ENCODE measurements at places on chromosomes 11 and 22.

- H3K4me3 ChIP-seq: no peak overlapping the region
- no peak overlapping the region for H3K27ac ChIP-seq
- DNase-seq: no peak
- peaks cover 38% of the 10 kb centered on the region for H3K36me3 ChIP-seq
- no peaks in the 10 kb centered on the region for H3K27me3 ChIP-seq
These were observed 55.9 kb downstream of the PPFIA1 start for GRCh38 chr11:70326365-70326811.

GRCh38 chr11:57709802-57710367 lies 2.1 kb downstream of the MED19 start:
- H3K27ac ChIP-seq: no peak overlapping the region
- H3K4me3 ChIP-seq: no peak overlapping the region
- peaks cover 40% of the 10 kb centered on the region for H3K4me1 ChIP-seq

DNA sequence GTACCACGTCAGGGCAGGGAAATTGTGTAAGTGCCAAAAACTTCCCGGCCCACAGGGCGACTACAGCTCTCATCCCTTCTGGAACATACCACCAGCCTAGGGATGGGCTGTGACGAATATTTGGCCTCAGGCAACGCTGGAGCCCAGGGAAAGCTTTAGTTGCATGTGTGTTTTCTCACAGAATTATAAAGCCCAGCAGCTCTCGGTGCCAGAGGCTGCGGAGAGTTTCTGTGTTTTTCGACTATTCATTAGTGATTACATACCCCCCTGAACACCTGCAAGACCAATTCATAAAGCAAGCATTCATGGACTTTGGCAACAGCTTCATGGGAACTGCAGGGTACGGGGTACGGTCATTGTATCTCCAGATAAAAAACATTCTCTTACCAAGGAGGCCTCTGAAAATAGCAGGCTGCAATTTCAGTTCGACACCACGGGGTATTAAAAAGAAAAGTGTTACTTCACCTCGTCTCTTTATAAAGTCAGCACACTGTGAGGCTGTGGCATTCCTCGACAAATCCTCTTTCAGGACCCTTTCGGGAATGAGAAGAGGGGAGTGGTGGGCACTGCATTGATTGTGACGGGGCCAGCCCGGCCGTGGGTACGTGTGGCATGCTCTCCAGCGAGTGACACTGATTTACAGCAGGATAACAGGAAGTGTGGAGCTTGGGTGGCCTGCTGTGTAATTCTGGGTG lies 243.6 kb upstream of the SORL1-AS1 start:
- H3K27me3 ChIP-seq: peaks cover 20% of the 10 kb centered on the region
- no peaks in the 10 kb centered on the region for H3K4me1 ChIP-seq
- no peak for DNase-seq
- H3K36me3 ChIP-seq: no peaks in the 10 kb centered on the region

DNA sequence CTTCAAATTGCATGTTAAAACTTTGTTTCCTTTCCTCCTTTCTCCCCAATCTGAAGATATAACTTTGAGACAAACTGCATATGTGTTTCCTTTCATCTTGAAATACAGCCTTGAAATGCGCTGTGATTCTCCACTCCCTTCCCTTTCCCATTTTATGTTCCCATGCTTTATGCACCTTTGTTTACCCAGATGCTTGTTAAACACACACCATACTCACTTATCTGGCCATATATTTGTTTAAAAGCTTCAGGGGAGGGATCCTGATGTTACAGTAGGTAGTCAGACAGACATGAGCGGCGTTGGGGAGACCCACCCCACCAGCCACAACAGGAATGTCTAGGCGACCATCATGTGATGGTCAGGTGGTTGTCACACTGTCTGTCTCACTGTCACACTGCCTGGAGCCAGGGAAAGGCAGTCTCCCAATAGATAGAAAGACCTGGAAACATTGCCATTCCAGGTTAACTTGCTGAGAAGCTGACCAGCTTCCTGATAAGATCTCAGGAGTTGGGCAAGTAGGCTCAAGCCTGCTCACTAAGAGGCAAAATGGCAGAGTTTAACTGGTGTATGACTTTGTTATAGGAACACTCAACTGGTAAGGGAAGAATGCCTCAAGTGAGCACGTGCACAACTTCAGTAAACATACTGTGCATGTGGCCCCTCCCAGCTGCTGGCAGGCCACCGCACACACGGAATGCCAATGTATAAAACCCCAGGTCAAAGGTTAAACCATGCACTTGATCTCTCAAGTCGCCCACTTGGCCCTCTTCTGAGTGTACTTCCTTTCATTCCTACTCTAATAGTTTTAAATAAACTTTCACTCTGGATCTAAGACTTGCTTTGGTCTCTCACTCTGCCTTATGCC lies 23.5 kb upstream of the MSANTD2 start:
- H3K4me1 ChIP-seq: no peaks in the 10 kb centered on the region
- DNase-seq: no peak
- no peak overlapping the region for H3K4me3 ChIP-seq
- peaks cover 26% of the 10 kb centered on the region for H3K27me3 ChIP-seq
- H3K36me3 ChIP-seq: no peaks in the 10 kb centered on the region

- no peak overlapping the region for H3K4me3 ChIP-seq
- no peaks in the 10 kb centered on the region for H3K27me3 ChIP-seq
- no peak for DNase-seq
- no peak overlapping the region for H3K27ac ChIP-seq
- no peaks in the 10 kb centered on the region for H3K36me3 ChIP-seq
- H3K4me1 ChIP-seq: no peaks in the 10 kb centered on the region
These were observed 61.4 kb upstream of the BMAL1 start for GRCh38 chr11:13216019-13216710.

GRCh38 chr11:68354148-68354872 lies 41.9 kb downstream of the LRP5 start:
- no peak overlapping the region for H3K27ac ChIP-seq
- H3K27me3 ChIP-seq: no peaks in the 10 kb centered on the region
- H3K4me3 ChIP-seq: no peak overlapping the region
- no peaks in the 10 kb centered on the region for H3K36me3 ChIP-seq
- H3K4me1 ChIP-seq: peaks cover 2% of the 10 kb centered on the region
- DNase-seq: no peak

DNA sequence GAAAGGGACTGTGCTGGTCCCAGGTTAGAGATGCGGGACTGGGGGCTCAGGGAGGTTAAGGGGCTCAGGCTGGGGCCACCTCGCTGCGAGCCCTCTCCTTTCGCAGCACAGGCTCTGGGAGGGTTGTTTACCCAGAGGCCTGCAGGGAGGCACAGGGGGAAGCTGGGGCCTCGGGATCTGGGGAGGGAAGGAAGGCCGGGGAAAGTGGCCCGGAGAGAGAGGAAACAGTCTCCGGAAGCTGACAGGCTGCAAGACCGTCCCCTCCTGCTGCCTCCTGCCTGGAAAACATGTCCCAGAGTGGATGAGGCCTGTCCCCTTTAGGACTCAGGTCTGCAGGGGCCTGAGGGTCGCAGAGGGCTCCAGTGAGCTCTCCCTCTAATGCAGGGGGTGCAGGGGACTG lies 45.4 kb downstream of the MYO7A start:
- DNase-seq: no peak
- H3K36me3 ChIP-seq: no peaks in the 10 kb centered on the region
- no peak overlapping the region for H3K27ac ChIP-seq
- H3K4me3 ChIP-seq: no peak overlapping the region

- H3K36me3 ChIP-seq: no peaks in the 10 kb centered on the region
- no peaks in the 10 kb centered on the region for H3K27me3 ChIP-seq
- no peak for DNase-seq
- peaks cover 62% of the 10 kb centered on the region for H3K4me1 ChIP-seq
These were observed 67.1 kb downstream of the GGTLC2 start for GRCh38 chr22:22711532-22711913.

DNA sequence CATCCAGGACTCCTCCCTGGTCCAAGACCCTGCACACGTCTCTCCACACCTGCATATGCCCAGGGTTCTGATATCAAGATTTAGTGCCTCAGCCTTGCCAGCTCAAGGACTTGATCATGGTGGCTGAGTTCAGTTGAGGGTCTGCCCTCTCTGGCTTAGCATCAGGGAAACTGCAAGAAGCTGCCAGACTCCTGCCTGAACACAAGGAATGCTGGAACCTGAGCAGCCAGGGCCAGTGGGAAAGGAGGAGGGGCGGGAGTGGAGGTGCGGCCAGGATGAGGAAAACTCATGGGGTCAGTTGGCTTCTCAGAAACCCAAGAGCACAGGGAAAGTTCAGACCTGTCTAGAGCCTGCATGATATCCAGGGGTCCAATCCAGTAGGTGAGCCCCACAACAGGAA lies 546.1 kb downstream of the BUD13 start:
- H3K27me3 ChIP-seq: peaks cover 18% of the 10 kb centered on the region
- no peak overlapping the region for H3K4me3 ChIP-seq
- H3K36me3 ChIP-seq: no peaks in the 10 kb centered on the region
- H3K27ac ChIP-seq: no peak overlapping the region
- DNase-seq: no peak

GRCh38 chr11:16603245-16603644 lies 135.2 kb upstream of the C11orf58 start:
- peaks cover 6% of the 10 kb centered on the region for H3K36me3 ChIP-seq
- H3K27ac ChIP-seq: no peak overlapping the region
- H3K4me1 ChIP-seq: peaks cover 34% of the 10 kb centered on the region
- DNase-seq: no peak
- H3K27me3 ChIP-seq: peaks cover 57% of the 10 kb centered on the region

- peaks cover 68% of the 10 kb centered on the region for H3K4me1 ChIP-seq
- peak; percentile 37 for DNase-seq
- peak overlapping the region; percentile 99 for H3K27ac ChIP-seq
- H3K4me3 ChIP-seq: peak overlapping the region; percentile 99
- peaks cover 31% of the 10 kb centered on the region for H3K36me3 ChIP-seq
These were observed 1.5 kb upstream of the SREBF2 start for GRCh38 chr22:41831383-41831782.

- H3K4me3 ChIP-seq: no peak overlapping the region
- H3K36me3 ChIP-seq: peaks cover 46% of the 10 kb centered on the region
- peaks cover 13% of the 10 kb centered on the region for H3K4me1 ChIP-seq
- H3K27ac ChIP-seq: no peak overlapping the region
- DNase-seq: no peak
- peaks cover 6% of the 10 kb centered on the region for H3K27me3 ChIP-seq
These were observed 14.3 kb downstream of the DHCR7 start for GRCh38 chr11:71433648-71434450.

GRCh38 chr22:49362211-49362839 lies 465.3 kb downstream of the BRD1 start:
- peaks cover 17% of the 10 kb centered on the region for H3K27me3 ChIP-seq
- H3K4me1 ChIP-seq: no peaks in the 10 kb centered on the region
- no peak overlapping the region for H3K27ac ChIP-seq
- DNase-seq: no peak
- H3K36me3 ChIP-seq: no peaks in the 10 kb centered on the region

GRCh38 chr11:63239254-63239653 lies 4.1 kb downstream of the SLC22A25 start:
- DNase-seq: no peak
- H3K27ac ChIP-seq: no peak overlapping the region
- H3K4me3 ChIP-seq: no peak overlapping the region
- peaks cover 35% of the 10 kb centered on the region for H3K27me3 ChIP-seq
- H3K36me3 ChIP-seq: no peaks in the 10 kb centered on the region

GRCh38 chr22:42511401-42511891 lies 8.2 kb downstream of the RRP7A start:
- no peak overlapping the region for H3K4me3 ChIP-seq
- no peak for DNase-seq
- H3K27ac ChIP-seq: peak overlapping the region; percentile 67
- H3K36me3 ChIP-seq: peaks cover 22% of the 10 kb centered on the region

DNA sequence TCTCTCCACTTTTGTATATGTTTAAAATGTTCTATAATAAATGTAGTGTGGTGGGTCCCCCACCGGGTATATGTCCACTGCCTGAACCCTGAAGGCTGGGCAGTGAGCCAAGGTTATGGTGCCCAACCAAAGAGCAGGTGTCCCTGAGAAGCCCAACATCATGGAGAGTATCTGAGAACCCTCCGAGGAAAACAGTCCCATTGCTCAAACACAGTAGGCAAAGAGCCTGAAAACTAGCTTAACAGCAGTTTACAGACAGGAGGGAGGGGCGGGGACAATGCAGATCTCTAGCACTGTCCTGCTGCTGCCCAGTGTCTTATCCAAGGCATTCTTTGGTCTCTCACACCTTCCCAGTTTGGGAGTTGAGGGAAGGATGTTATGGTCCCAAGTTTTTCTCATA lies 91.0 kb downstream of the TMPRSS5 start:
- H3K4me1 ChIP-seq: peaks cover 2% of the 10 kb centered on the region
- peaks cover 9% of the 10 kb centered on the region for H3K27me3 ChIP-seq
- no peak for DNase-seq
- H3K4me3 ChIP-seq: no peak overlapping the region
- no peaks in the 10 kb centered on the region for H3K36me3 ChIP-seq

DNA sequence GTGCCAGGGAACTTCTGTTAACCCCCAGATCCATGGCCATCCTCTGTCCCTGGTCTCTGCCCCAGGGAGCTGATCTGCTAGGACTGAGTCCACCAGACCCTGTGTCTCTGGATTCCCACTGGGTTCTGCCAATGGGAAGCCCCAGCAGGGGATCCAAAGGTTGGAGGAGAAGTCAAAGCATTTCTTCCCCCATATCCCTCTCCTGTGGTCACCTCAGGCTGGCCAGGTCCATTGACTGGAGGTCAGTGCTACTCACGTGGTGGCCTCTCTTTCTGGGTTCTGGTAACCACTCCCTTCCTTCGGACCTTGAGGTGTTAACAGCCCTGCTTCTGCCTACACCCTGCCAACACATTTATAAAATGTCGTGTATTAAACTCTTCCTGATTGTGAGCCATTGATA lies 69.7 kb upstream of the NECTIN1 start:
- H3K27ac ChIP-seq: no peak overlapping the region
- DNase-seq: no peak
- no peaks in the 10 kb centered on the region for H3K4me1 ChIP-seq
- peaks cover 27% of the 10 kb centered on the region for H3K27me3 ChIP-seq
- H3K4me3 ChIP-seq: no peak overlapping the region
- H3K36me3 ChIP-seq: no peaks in the 10 kb centered on the region

GRCh38 chr22:29450222-29450621 lies 11.8 kb downstream of the RFPL1 start:
- H3K4me3 ChIP-seq: no peak overlapping the region
- H3K36me3 ChIP-seq: no peaks in the 10 kb centered on the region
- peaks cover 10% of the 10 kb centered on the region for H3K27me3 ChIP-seq

GRCh38 chr22:19291218-19291579 lies 320 bp downstream of the CLTCL1 start:
- H3K4me1 ChIP-seq: peaks cover 15% of the 10 kb centered on the region
- peak overlapping the region; percentile 28 for H3K27ac ChIP-seq
- DNase-seq: peak; percentile 4
- peaks cover 12% of the 10 kb centered on the region for H3K27me3 ChIP-seq
- peak overlapping the region; percentile 92 for H3K4me3 ChIP-seq

GRCh38 chr11:2581931-2582350 lies 117.9 kb downstream of the KCNQ1OT1 start:
- H3K27ac ChIP-seq: no peak overlapping the region
- no peaks in the 10 kb centered on the region for H3K36me3 ChIP-seq
- DNase-seq: no peak
- no peaks in the 10 kb centered on the region for H3K4me1 ChIP-seq
- no peak overlapping the region for H3K4me3 ChIP-seq
- no peaks in the 10 kb centered on the region for H3K27me3 ChIP-seq

All from stimulated activated naive B cell treated with anti-CD40 and anti-IgM and Interleukin-4, amounts not matched to agents 10 μg/mL and 1 μg/mL and 100 μg/mL, for 72 hours (primary cell).